H1 (cell line): ENCODE measurements at places on chromosomes 2 and 18. TPM values are rescaled to one million over a fixed set of nuclear protein-coding genes. Genes with fewer than 3 reads are reported as not detected.
A peak's percentile ranks its signal among the peaks of the same experiment; 100 is the strongest.

GRCh38 chr2:219560037-219560892 is 11.1 kb downstream of the OBSL1 start:
- H3K36me3 ChIP-seq = no peaks in the 10 kb centered on the region; the same call in none of the 2 replicates
- H3K4me1 ChIP-seq = peaks cover 6% of the 10 kb centered on the region
- DNase-seq = peak; percentile 79
- H3K4me3 ChIP-seq = no peak overlapping the region
- peak overlapping the region; percentile 54; the same call in 1 of the 2 replicates for H3K27ac ChIP-seq
- H3K27me3 ChIP-seq = no peaks in the 10 kb centered on the region

GRCh38 chr2:114022360-114023085 is 132.6 kb downstream of the ACTR3 start:
- no peaks in the 10 kb centered on the region for H3K27me3 ChIP-seq
- H3K36me3 ChIP-seq = no peaks in the 10 kb centered on the region
- H3K4me1 ChIP-seq = no peaks in the 10 kb centered on the region
- no peak overlapping the region for H3K27ac ChIP-seq
- DNase-seq = no peak
- no peak overlapping the region for H3K4me3 ChIP-seq

GRCh38 chr2:19807866-19808265 is 93.9 kb downstream of the TTC32 start:
- H3K27ac ChIP-seq = no peak overlapping the region
- DNase-seq = peak; percentile 31

GRCh38 chr2:110157153-110157793 is 41.7 kb upstream of the MALL start:
- no peak overlapping the region for H3K4me3 ChIP-seq
- no peak for DNase-seq
- no peaks in the 10 kb centered on the region for H3K36me3 ChIP-seq
- H3K27me3 ChIP-seq = peaks cover 1% of the 10 kb centered on the region
- no peaks in the 10 kb centered on the region for H3K4me1 ChIP-seq

- H3K27me3 ChIP-seq = no peaks in the 10 kb centered on the region
- no peak overlapping the region for H3K4me3 ChIP-seq
- no peaks in the 10 kb centered on the region for H3K4me1 ChIP-seq
- DNase-seq = no peak
- no peak overlapping the region for H3K27ac ChIP-seq
Observed at GRCh38 chr2:118687192-118687591, 160.3 kb downstream of the EN1 start.

DNA sequence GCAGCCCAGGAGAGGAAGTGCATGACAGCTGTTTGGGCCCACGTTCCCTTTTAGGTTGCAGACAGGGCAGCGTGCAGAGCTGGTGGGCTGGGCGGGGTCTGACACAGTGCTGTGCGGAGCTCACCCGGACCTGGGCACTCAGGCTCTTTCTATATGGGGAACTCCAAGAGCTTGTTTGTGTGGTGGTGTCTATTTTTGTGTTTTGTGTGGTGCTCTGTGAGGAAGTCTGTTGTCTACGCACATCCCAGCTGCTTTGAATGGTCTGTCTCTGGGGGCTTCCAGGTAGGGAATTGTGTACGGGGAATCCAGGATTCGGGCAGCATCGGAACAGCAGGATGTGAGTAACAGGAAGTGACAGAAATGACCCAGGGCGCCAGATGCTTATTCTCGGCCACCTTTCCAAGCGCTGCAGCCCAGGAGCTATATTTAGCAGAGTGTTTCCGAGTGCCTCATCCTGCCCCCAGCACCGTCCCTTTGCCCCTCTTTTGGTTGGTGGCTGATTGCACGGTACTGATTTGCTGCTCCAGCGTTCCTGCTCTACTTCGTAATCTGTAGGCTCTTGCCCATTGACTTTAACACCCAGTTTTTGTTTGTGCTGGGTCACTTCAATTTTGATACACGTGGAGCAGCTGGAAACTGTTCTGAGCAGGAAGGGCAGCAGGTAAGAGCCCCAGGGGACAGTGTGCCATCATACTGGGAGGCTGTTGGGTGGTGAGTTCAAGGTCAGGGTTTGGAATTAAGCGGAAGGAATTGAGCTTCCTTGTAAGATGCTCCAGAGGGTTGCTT is 64.7 kb downstream of the DGKD start:
- H3K4me1 ChIP-seq = peaks cover 8% of the 10 kb centered on the region
- no peaks in the 10 kb centered on the region for H3K27me3 ChIP-seq
- H3K4me3 ChIP-seq = no peak overlapping the region
- DNase-seq = no peak
- no peak overlapping the region for H3K27ac ChIP-seq

DNA sequence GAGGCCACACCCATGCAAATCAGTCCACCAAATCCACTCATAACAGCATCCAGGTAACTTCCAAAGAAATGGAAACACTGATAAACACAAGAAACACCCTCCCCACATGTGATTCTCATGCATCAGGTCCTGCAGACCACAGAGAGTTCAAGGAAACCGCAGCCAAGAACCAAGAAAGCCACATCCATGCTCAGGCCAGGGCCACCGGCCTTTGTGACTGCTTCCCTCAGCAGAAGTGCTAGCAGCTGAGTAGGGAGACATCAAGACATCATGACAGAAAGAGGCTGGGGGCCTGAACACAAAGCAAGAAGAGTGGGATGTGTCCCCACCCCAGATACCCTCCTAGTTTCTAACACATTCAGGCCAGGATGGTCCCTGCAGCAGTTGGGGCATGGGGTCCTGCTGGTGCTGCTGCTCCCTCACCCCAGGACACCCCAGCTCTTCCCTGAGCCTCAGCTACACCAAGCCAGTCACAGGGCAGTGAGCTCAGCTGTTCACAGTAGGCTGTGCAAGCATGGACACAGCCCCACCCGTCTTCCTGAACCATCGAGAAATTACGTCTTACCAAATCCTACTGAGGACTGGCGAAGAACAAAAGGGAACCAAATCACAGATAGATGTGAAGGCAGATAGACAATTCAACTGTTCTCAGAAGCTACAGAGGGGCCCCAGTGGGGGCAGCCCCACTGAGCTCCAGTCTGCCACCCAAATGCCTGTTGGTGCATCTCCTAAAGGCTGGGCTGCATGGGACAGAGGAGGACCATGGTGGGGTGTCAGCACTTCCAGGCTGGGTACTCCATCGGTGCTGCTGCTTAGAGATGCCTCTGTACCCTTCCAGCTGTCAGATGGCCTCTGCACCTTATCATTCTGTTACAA is 60.9 kb downstream of the HDAC4 start:
- no peaks in the 10 kb centered on the region for H3K36me3 ChIP-seq
- H3K27ac ChIP-seq = no peak overlapping the region
- no peaks in the 10 kb centered on the region for H3K27me3 ChIP-seq
- H3K4me1 ChIP-seq = peaks cover 3% of the 10 kb centered on the region

DNA sequence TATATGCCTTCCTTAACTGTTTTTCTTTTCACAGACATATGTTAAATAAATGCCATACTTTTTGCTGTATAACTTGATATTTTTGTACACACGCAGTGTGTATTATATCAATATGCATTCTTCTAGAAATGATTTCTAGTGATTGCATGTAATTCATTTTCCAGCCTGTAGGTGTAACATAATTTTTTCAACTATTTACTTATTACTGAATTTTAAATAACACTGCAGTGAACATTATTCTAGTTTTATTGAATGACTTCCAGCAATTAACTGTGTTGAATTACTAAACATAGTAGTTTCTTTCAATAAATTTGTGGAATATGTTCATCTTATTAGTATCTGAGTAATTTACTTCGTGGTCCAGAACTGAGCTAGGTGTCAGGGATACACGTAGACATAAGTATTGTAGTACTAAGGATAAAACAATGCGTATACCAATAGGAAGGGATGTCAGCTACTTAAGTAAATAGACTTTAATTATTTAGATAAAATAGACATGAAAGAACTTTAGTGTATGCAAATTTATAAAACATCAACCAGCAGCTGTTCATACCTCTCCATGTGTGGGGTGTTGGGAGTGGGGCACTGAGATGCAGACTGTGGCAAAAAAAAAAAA is 28.0 kb downstream of the TANC1 start:
- no peak overlapping the region for H3K27ac ChIP-seq
- H3K27me3 ChIP-seq = no peaks in the 10 kb centered on the region
- peaks cover 5% of the 10 kb centered on the region for H3K4me1 ChIP-seq
- no peak overlapping the region for H3K4me3 ChIP-seq

- H3K27me3 ChIP-seq = no peaks in the 10 kb centered on the region
- no peak overlapping the region for H3K27ac ChIP-seq
- H3K4me1 ChIP-seq = peaks cover 11% of the 10 kb centered on the region
- H3K4me3 ChIP-seq = no peak overlapping the region
- no peak for DNase-seq
- no peaks in the 10 kb centered on the region for H3K36me3 ChIP-seq
Observed at GRCh38 chr2:62151306-62151638, 44.6 kb upstream of the B3GNT2 start.

DNA sequence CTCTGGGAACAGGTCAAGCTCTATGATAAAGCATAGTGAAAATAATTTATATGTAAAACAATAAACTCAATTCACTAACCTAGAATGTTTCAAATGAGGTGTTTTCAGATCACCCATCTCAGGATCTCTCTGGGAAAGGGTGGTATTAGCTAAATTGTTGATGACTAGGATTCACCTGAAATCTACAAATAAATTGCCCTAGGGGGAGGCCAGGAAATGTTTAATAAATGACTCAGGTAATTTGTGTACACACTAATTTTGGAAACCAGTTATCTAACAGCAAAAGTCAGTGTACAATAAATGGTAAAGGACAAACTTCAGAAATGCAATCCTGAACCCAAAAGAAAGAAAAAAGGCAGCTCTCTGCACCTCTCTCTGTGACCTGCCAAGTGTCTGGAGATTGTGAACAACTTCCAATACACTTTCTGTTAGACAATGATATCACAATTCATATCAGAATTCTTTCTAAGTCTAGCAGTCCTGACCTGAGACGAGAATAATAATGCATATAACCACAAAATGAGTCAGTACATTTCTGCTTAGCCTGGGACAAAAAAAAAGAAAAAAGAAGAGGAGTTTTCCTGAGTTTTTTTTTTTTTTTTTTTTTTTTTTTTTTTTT is 760.0 kb downstream of the EPHA4 start:
- no peak for DNase-seq
- H3K27ac ChIP-seq = no peak overlapping the region
- H3K4me3 ChIP-seq = no peak overlapping the region
- no peaks in the 10 kb centered on the region for H3K4me1 ChIP-seq
- H3K36me3 ChIP-seq = no peaks in the 10 kb centered on the region

GRCh38 chr2:235928751-235929370 is 239.3 kb downstream of the GBX2 start:
- H3K36me3 ChIP-seq = peaks cover 4% of the 10 kb centered on the region; the same call in 1 of the 2 replicates
- H3K27me3 ChIP-seq = no peaks in the 10 kb centered on the region
- H3K4me3 ChIP-seq = no peak overlapping the region
- no peaks in the 10 kb centered on the region for H3K4me1 ChIP-seq
- no peak for DNase-seq

DNA sequence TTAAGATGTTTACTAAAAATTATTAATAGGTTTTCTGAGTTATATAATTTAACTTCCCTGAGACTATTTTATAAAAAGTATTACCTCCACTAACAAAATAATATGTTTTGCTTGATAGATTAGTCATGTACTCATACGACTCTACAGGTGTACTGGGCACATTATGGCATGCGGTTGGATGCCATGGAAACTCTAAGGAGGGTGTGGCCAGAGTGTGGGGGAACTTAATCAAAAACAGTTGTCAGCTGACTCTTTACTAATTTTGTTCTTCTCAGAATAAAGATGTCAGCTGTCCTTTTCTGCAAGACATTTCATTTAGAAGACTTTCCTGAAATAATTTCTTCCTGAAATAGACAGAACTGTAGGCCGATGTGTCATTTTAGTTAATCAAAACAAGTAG is 228.3 kb upstream of the SIX3 start:
- no peak overlapping the region for H3K4me3 ChIP-seq
- H3K27ac ChIP-seq = no peak overlapping the region
- no peak for DNase-seq
- no peaks in the 10 kb centered on the region for H3K36me3 ChIP-seq

DNA sequence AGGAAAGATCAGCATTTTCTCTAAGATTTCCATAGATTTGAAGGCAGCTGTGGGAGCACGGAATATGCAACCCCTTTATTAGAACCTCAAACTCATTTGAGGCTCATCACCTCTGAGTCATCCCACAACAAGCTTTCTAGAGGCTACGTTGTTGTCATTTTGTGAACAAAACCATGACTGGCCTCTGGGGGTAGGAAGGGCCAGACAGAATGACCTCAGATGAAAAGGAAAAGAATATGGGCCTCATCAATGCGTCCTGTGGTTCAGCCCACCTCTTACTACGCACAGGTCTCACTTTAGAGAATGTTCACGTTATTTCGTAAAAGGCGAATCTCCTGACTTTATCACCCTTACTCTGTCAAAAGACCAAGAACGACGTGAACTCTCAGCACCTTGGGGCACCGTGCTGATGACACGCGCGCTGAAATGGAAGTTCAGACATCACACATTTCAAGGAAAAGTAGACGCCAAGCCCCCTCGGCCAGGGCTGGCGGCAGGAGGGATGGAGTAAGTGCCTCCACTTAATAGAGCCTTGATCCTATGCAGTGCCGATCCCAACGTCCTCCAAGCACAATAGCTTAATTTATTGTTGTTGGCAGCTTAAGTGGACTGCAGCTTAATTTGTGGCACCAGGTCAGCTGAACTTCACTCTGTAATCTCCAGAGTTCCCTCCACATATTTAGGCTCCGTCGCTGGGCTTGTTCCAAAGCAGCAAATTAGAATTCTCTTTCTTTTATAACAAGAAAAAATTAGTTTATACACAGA is 208.3 kb downstream of the EIPR1 start:
- no peak overlapping the region for H3K4me3 ChIP-seq
- no peaks in the 10 kb centered on the region for H3K36me3 ChIP-seq
- no peak for DNase-seq
- no peak overlapping the region for H3K27ac ChIP-seq
- no peaks in the 10 kb centered on the region for H3K27me3 ChIP-seq

DNA sequence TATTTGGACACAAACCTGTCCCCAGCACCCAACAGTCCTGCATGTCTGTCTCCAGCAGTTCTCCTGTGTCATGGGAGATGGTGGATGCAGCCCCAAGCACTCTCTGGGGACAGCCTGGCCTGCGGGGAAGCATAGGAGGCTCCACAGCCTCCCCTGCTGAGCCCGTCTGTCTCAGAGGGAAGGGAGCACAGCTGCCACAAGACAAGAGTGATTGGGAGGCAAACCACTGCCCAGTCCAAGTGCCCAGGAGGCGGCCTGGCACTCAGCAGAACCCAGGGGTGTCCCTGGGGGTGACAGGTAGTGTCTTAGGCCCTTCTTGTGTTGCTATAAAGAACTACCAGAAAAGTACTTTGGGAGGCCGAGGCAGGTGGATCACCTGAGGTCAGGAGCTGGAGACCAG is 211.2 kb upstream of the MYT1L start:
- H3K27me3 ChIP-seq = no peaks in the 10 kb centered on the region; the same call in 1 of the 2 replicates
- no peak overlapping the region for H3K4me3 ChIP-seq
- DNase-seq = no peak
- H3K27ac ChIP-seq = no peak overlapping the region
- no peaks in the 10 kb centered on the region for H3K36me3 ChIP-seq

GRCh38 chr18:61443081-61443725 is 110.0 kb downstream of the CDH20 start:
- no peaks in the 10 kb centered on the region for H3K4me1 ChIP-seq
- DNase-seq = no peak
- H3K4me3 ChIP-seq = no peak overlapping the region
- H3K36me3 ChIP-seq = no peaks in the 10 kb centered on the region
- no peaks in the 10 kb centered on the region for H3K27me3 ChIP-seq
- no peak overlapping the region for H3K27ac ChIP-seq

Gene TMEM169
- total RNA-seq = 2.4 and 2.5 TPM in 2 replicates

Gene COLEC12
- 2.2 and 2.3 TPM in 2 replicates for total RNA-seq

Gene ZBTB7C
- total RNA-seq = 0.23 and 0.45 TPM in 2 replicates

Gene LOXHD1
- not detected in 2 replicates for total RNA-seq

Gene PUS10
- total RNA-seq = 2.2 and 3.1 TPM in 2 replicates

Gene TWIST2
- 2.1 and 2.6 TPM in 2 replicates for total RNA-seq
